ENCODE measurements at places on chromosomes 1 and 21.

DNA sequence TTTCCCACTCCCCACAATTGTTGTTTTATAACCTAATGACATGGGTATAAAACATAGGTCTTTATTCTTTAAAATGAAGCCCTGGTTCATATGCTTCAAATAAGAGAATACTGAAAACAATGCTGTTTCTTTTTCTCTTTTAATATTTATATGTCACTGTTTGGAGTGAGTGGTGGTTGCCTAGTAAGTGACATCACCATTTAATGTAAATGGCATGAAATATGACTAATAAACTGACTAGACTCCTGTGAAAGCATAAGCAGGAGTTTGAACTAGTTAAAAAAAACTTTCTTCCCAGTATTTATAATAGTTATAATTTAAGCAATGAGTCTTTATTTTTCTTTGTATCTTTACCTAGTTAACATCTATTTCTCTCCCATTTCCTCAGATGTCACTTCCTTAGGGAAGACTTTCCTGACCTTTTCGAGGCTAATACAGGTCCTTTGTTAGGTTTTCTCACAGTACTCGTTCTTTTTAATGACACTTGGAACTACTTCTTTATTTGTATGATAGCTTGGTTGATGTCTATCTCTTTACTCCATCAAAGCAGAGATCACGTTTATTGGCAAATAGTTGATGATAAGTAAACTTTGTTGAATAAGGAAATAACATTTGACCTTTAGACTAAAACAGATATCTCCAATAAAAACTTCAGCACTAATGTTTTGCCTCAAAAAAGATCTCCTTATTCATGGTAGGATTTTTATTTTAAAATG is 105.4 kb upstream of the PDC start:
- DNase-seq: no peak

GRCh38 chr1:65958561-65959350 is 166.1 kb downstream of the PDE4B start:
- DNase-seq: peak; percentile 54

GRCh38 chr1:243335292-243335691 is 79.5 kb downstream of the SDCCAG8 start:
- DNase-seq: no peak

DNA sequence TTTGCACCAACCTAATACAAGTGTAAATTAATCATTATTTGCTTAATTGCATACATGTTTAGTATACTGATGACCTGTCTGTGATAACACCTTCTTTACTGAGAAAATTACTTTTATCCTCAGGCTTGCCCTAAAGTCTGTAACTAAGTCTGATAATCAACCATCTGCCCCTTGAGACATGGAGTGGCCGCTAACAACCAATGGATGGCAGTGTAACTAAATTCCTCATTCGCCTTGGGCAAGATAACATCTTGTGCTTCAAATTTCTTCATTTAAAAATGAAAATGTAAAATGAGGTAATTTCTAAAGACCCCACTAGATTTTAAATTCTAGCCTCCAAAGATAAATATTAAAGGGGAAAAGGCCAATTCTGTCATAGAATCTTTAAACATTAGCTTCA is 85.1 kb downstream of the ENAH start:
- no peak for DNase-seq

DNA sequence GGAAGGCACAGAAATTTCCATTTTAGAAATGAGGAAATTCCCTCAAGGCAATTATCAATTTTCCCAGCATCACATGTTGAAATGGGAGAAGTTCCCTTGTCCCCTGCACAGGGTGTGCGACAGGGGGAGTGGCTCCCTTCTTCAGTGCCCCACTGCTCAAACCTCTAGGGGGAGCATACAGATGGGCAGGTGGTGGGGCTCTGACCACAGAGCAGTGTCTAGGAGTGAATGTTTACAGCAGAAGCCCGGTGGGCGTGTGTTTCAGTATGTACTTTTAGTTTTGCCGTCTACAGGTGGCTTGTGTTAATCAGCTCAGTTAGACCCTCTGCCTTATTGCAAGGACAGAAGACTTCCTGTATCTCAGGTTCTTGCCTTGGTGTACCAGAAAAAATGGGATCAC is 493.7 kb upstream of the PLXNA2 start:
- DNase-seq: no peak

GRCh38 chr1:35361638-35362037 is 93.1 kb downstream of the ZMYM4 start:
- no peak for DNase-seq

GRCh38 chr1:18118491-18118890 is 10.9 kb downstream of the IGSF21 start:
- DNase-seq: no peak

Measured in NCI-H345 (cell line).